ENCODE measurements at places on chromosomes 1 and 21.

DNA sequence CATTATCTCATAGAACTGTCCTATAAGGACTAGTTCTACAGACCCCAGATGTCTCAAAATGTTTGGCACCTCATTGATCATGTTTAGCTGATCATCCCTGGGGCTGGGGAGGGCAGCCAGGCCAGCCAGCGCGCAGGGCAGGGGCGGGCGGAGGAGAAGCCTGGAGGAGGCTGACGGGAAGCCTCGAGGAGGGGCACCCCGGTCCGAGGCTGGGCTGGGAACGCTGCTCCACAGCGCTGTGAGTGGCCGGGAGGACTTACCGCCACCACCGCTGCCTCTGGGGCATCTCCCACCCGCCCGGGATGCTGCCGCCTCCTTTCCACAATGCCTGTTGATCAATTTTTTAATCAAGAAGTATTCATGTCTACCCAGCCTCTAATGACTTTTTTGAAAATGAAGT, 159.5 kb upstream of the GREM2 start:
- no peak for DNase-seq

DNA sequence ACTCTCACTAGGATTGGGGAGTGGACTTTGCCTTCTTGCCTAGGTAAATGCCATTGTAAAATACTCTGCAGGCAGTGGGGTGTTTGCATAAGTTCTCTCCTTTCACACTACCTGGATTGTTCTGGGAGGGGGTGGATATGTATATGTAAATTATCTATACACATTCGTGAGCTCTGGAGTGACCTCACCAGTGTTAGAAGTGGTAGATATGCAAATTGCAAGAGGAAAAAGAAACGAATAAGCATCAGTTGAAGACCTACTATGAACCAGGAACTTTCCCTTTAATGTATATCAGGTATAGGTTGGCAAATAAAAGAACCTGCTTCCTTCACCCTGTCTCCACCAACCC, 1.5 kb upstream of the ARHGEF11 start:
- DNase-seq: no peak

GRCh38 chr1:59361766-59362165, 64.9 kb downstream of the FGGY start:
- no peak for DNase-seq

DNA sequence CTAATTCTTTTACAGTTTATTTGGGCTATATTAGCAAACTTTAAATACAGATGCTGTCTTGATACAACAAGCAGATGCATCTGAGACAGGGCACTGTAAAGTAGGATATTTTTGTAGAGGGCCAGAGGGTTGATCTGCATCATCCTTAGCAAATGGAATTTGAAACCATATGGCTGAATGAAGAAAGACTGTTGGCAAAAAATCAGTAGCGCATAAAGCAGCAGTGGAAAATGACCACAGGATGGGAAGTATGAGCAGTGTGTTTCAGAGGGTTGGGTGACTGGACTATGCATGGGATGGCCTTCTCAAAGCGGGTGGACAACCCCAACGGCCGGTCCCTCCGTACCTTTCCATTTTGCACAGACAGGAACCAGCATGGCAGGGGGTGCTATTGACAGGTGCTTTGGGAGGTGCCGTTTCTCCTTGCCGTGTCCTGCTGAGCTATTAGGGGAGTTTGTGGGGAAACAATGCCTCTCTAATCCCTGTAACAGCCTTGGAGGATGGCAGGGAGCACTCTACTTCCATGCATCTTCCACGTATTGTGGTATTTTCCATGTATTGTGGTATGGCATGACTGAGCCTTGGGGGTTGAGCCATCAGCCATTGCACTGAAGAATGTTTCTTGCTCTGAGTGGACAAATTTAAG, 5.9 kb downstream of the LRRC8B start:
- no peak for DNase-seq

DNA sequence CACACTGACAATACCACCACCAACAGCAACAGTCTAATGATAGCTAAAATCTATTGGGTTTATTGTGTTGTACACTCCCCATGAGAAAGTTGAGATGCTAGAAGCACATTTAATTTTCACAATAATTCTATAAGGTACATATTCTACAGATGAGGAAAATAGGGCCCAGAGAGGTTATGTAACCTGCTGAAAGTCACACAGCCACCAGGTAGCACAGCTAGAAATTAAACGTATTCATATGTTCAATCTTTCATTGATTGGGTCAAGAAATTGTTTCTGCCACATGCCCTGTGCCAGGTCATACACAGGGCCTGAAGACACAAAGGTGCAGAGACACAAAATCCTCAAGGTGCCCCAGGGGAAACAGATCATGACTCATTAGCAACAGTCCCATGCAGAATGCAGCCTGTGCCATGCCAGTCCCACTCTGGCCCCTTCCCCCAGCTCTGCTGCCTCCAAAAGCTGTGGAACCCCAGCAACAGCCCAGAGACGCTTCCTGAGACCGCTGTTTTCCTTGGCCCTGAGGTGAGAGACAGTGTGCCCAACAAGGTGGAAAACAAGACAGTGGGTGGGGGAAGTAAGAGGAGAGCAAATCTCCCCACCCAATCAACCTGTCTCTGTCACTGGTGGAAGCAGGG, 32.1 kb downstream of the GJA4 start:
- DNase-seq: no peak

- no peak for DNase-seq
Measured at GRCh38 chr1:27306892-27307761, 14.8 kb upstream of the TMEM222 start.

DNA sequence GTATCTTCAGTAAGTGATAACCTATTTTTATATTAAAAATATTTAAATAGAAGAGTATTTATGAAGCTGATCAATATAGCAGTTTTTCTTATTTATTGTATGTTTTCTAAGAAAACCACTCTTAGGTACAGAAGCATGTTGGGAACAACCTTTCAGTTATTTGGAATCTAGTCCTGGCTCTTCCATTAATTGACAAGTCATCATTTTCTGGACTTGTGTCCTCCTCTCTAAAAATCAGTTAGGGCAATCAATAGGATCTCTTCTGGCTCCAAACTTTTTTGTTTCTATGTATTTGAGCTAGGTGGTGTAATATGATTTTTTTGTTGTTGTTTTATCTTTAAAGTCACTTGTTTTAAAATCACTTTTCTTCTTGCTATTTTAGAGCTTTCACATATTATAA, 57.0 kb downstream of the ABCD3 start:
- no peak for DNase-seq

- no peak for DNase-seq
Measured at GRCh38 chr1:216461466-216461865, 38.2 kb upstream of the USH2A start.

All from AG08395 (cell line).